Fibroblast of skin of right quadriceps (primary cell): ENCODE measurements at places on chromosomes 16 and 17.

DNA sequence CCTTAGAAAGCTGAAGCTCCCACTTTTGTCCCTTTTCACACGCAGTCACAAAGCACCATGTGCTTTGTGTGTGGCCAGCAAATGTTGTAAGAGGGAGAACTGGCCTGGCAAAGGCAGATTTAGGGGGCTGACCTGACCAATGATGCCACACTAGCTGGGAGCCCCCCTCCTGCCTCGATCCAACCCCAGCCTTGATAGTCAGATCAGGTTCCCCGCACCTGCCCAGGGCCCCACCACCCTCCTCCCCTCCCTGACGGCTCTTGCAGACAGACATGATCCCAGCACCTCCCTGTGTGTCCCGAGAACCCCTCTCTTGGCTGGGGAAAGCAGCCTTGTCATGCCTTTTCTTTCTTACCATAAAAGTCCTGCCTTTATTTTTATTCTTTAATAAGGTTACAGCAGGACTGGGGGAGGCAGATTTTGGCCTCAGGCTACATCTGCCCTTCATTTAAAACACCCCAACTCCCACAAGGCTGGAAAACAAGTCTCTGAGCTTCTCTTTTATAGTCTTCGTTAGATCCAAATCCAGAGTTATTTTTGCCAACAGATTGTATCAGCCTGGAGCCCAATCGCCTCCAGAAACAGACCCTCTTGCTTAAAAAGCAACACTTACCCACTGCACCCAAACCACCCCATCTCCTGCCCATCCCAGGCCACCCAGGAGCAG, 201.8 kb upstream of the CDH5 start:
- DNase-seq = no peak

- DNase-seq = no peak
Observed at GRCh38 chr17:74339537-74340195, 13.6 kb downstream of the KIF19 start.

DNA sequence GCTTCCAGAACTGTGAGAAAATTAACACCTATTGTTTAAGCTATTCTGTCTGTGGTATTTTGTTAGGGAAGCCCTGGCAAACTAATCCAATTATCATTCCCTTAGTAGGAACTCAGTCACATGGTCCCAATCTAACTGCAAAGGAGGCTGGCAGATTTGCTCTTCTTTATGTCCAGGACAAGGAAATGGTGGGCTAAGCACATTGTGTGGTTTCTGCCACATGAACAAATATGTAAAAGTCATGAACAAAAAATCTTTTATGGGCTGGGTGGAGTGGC, 278.6 kb upstream of the RPL38 start:
- no peak for DNase-seq

DNA sequence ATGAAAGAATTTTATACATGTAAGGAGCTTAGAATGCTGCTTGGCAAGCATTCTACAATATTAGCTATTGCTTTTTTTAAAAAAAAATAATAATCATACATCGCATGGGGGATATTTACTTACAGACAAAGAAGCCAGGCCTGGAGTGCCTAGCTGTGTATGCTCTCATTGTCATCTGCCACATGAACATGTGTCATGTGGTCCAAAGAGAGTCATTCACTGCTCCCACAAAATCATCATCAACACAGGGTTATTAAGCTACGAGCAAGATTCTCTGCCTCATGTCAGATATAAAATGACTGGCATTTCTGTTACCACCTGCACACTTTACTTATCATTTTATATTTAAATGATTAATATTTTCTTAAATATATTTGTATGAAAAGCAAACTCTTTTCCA, 1.9 kb upstream of the MT1E start:
- no peak for DNase-seq

GRCh38 chr17:17782523-17783115, 54.2 kb downstream of the SREBF1 start:
- no peak for DNase-seq

DNA sequence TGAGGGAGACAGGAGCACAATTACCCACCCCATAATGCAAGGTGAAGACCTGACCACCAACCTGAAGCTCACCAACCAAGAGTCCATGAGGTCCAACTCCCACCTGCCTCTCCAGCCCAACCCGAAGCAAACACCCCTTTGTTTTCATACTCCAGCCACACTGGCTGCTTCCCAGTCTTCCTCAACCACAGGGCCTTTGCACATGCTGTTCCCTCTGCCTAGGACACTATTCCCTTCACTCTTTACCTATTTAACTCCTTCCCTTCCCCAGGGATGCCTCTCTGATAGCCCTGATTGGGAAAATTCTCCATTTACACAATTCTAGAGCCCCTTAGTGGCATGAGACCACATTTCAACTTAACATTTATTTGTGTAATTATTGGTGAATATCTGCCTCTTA, 86.0 kb downstream of the VAT1L start:
- DNase-seq = no peak

GRCh38 chr16:84519855-84520254, 15.4 kb upstream of the MEAK7 start:
- DNase-seq = no peak

GRCh38 chr17:4658478-4659305, 17.2 kb upstream of the ALOX15 start:
- DNase-seq = peak; percentile 28

GRCh38 chr16:30601966-30602365, 8.2 kb downstream of the ZNF689 start:
- no peak for DNase-seq

- DNase-seq = no peak
Observed at GRCh38 chr16:55475919-55476318, 3.1 kb upstream of the MMP2 start.

DNA sequence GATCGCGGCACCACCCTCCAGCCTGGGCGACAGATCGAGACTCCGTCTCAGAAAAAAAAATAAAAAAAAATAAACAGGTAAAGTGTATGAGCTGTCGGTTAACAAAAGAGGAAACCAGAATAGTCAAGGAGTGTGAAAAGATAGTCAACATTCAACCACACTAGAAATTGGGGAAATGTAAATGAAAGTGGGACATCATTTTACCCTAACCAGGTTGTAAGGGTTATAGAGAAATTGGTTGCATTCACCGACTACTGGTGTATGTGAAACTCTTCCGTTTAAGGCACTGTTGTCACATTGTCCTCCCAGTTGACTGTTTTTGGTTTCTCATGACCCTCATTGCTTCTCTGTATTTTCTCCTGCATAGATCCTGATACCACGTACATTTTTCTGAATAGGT, 62.8 kb downstream of the RABEP1 start:
- DNase-seq = no peak

DNA sequence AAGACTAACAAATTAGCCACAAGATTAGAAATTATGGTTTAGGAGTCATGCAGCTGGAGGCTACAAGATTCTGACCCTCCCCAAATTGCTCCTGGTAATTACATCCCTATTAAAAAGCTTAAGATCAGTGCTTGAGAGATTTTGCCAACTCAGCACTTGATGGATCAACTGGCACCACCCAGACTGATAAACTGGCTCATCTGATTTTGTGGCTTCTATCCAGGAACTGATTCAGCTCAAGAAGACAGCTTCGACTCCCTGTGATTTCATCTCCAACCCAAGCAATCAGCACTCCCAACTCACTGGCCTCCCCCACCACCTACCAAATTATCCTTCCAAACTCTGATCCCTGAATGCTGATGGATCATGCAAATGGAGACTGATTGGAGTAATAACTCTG, 94.8 kb downstream of the TNFRSF13B start:
- no peak for DNase-seq

DNA sequence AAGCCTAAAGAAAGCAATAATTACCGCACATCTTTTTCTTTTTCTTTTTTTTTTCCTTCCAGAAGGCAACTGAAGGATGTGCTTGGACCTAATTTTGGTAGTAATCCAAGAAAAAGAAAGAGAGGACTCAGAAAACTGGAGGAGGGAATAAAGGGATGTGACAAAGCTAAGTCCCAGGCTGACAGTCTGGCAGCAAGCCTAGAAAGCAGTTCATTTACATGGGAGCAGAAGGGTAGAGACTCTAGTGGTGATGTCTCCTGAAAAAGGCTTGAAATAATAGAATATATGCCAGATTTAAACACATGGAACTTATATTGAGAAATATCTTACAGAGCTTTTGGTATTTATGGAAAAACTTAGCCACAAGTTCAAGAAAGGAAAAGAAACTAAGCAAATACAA, 101.0 kb upstream of the SHISA6 start:
- DNase-seq = no peak

DNA sequence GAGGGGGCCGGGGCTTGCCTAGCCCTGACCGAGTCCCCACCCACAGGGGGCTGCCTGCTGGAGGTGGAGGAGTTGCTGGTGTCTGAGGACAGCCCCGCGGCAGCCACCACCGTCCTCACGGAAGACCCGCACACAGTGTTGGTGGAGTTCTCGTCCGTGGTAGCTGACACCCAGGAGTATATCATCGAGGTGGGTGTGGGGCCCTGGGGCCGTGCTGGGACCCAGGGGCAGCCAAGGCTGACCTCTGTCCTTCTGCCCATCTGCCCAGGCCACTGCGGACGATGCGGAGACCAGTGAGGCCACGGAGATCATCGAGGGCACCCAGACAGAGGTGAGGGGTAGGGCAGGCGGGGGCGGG, 1.5 kb upstream of the DNASE1L2 start:
- DNase-seq = no peak

DNA sequence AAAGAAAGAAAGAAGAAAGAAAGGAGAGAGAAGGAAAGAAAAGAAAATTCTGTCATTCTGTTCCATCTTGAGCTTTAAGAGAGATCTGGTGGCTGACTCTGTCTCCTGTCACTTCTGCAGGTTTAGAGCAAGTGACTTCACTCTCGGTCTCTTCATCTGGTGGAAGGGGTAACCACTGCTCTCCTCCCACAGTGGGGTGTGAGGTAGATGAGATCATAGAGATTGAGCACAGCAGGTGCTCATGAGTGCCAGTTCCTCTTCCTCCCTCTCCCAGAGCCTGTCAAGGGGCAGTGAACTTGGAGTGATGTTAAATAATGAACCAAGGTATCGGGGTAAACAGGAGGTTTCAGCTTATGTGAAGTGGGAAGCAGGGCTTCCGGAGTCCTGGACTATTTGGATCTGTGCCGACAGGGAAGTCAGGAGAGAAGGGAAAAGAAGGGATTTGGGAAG, 47.7 kb downstream of the BEAN1 start:
- DNase-seq = no peak

GRCh38 chr16:30927789-30928378, 4.5 kb downstream of the FBXL19 start:
- DNase-seq = peak; percentile 38

DNA sequence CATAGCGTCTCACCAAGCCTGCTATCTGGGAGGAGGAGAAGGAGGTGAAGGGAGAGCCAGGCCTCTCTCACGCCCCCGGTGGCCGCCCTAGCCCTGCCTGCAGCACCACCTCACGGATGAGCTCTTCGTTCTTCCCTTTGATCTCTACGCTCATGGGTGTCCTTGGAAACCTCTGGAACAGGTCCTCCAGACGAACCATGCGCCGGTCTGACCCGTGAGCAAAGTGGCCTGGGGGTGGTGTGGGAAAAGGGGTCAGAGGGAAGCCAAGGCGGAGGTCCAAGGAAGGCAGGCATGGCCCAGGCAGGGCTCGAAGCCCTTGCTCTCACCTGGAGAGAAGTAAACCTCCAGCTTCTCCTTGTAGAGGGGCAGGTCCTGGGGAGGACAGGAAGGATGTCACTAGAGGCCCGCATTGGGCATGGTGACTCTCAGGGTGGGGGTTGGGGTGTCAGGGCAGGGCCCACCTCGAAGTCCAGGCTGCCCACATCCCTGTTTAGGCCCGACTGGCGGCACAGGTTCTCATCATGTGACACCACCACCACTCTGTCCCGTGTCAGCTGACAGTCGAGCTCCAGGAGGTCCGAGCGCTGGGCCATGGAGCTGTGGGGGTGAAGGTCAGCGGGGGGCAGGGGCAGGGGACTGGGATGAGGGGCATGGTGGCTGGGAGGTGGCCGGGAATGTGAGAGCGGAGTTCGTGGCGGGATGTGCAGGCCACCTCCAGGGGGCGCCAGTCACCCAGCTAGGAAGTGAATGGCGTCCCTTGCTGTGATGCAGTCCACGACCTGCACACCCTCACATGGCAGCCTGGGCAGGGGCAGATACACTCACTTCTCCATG, 923 bp downstream of the GDPD3 start:
- peak; percentile 36 for DNase-seq

DNA sequence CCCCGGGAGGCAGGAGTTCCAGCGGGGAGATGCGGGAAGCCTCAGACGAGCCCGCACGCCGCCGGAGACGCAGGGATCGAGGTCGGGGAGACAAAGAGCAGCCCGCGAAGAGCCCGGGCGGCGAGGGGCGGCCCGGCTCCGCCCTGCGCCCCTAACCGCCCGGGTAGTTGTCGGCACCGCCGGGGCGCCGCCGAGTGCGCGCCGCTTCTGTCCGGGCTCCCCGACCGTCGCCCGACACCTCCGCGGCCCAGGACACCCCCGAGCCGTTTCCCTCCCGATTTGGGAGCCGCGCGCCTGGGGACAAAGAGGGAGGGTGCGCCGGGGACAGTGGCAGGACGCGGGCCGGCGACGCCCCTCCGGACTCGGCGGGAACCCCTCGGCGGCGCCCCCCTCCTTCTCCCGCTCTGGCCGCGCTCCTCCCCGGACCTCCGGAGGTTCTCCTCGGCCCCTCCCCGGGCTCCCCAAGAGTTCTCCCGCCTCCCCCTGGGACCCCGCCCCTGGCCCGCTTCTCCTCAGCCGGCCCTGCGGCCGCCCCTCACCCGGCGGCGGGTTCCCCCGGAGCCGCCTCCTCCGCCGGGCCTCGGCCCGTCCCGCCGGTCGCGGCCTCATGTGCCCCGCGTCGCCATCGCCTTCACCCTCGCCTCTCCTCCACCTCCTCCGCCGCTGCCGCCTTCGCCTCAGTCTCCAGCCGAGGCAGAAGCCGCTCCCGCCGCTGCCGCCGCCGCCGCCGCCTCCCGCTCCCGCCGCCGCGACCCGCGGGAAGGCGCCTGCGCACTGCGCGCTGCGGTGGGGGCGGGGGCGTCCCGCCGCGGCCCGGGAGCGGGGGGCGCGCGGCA, at the start of gene GJC1:
GJC1 (minus strand) TSS at position 765 of the 836 bp plus-strand sequence. CDS start 24,470 bp downstream, outside the sequence.
- peak; percentile 53 for DNase-seq

DNA sequence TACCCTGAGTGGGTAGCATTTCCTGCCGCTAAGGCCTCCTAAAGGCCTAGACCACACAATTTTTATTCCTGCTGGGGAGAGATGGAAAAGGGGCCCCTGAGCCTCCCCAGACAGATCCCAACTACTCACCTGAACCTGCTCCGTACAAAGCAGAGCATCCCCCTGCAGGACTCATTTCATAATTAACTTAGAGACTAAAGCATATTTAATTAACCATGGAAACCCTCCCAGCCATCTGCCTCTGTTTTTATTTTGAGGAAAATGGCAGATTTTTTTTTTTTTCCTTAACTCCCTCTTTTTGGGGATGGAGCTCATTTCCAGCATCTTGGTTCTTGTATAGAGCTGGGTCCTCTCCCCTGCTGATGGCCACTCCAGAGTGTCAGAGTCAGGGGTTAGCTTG, 96.5 kb upstream of the CRHR1 start:
- no peak for DNase-seq

DNA sequence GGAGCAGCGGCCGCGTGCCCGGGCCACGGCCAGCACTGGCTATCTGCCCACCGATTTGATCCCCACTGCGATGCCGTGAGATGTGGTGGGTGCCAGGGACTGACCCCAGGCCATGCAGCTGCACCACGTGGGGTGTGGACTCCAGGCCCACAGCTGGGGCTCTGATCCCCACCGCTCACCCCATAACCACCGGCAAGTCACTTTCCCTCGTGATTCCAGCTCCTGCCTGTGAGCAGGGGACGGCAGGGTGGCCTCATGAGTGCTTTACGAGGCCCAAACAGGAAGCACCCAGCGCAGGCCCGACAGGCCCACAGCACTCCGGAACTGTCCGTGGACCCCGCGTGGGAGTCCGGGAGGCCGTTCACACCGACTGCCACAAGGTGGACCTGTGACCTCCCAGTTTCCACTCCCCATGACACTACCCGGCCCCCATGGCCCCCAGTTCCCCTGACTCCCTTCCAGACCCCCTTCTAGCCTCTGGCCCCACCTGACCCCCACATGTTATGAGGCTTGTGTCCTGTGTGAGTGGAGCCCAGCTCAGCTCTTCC, 616 bp downstream of the PTX4 start:
- DNase-seq = no peak
